ENCODE measurements at places on chromosomes 7 and 10.

DNA sequence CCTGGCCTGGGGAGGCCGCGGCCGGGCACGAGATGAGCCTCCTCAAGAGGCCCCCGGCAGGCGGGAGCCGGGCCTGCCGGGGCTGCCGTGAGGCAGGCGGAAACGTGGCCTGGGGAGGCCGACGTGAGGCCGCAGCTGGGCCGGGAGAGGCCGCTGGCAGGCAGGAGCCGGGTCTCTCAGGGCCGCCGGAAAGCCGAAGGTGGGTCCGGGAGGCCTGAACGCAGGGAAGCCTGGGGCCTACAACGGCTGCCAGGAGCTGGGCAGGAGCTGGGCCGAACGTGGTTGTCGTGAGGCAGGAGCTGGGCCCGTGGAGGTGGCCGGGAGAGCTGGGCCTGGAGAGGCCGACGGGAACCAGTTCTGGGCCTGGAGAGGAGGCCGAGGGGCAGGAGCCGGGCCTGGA, 171.9 kb downstream of the TPST1 start:
- no peak for DNase-seq

DNA sequence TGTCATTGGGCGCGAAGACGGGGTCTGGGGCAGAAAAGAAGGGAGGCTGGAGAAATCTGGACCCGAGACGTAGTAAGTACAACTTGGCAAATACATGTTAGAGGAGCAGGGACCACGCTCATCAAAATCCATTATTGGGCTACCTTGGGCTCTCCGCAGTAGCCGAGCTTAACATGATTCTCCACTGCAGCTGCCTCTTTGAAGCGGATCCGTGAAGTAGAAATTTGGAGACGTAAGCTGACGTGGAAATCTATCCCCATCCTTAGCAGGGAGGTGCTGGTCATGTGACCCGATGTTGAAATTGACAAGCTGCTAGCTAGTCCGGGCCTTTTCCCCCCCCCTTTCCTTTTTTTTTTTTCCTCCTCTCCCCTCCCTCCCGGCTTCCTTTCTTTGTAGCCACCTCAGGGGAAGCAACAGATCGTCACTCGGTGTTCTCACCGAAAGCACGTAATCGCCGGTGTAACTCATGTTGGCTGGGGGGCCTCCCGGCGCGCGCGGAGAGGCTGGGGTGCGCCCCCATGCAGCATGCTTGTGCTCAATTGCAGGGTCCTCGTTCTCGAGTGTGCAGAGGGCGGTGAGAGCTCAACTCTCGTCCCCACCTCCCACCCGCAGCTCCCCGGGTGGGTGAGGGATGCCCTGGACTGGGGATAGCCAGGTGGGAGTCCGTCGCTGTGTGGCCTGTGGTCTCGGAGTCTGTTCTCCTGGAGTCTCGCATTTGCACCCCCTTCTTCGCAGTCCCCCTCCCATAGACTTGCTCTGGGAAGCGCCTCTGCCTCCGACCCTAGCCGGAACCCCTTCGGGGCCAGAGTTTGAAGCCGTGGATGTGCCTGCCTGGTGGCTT, at the start of gene HOXA11:
TSS of gene HOXA11 (minus strand) at position 220 of the 841 bp plus-strand sequence. CDS start at position 132, 88 bp downstream.
- DNase-seq = peak; percentile 95

GRCh38 chr10:1465418-1465911, 271.9 kb downstream of the ADARB2 start:
- DNase-seq = no peak

DNA sequence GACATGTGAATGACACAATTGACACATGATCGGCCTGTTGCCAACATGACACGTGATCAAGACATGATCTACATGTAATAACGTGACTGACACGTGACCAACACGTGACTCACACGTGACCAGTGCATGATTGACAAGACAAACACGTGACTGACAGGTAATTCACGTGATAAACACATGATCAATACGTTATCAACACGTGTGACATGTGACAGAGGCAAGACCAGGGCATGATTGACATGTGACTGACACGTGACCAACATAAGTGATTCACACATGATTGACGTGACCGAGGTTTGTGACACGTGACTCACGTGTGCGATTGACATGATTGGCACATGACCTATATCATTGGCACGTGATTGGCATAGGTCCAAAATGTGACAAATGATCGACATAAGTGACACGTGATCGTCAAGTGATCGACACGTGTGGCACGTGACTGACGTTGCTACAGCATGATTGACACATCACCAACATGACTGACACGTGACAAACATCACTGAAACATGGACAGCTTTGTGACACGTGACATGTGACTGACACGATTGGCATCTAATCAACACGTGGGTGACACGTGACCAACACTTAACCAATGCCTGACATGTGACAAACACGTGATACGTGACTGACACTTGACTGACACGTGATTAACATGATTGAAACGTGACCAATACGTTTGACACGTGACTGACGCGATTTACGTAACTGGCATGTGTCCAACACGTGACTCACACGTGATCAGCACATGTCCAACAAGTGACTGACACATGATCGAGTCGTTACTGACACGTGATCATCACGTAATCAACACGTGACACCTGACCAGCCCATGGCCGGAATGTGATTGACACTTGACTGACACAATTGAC, 23.0 kb downstream of the CRPPA start:
- no peak for DNase-seq

DNA sequence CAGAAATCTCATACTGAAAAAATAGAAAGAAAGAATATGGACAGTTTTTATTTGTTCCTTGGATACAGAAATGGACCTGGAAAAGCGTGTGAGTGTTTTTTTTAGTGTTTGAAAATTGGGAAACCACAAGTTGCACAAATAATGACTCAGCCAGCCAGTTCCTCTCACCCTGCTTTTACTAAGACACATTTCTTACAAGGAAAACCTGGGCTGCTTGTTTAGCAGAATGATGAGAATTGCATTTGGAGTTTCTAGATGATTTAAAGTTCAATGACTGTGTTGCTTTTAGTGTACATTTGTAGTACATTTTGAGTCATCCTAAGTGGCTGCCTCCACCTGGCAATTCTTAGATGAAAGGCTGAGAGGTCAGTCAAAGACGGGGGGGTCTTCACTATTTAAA, 218.7 kb downstream of the ABCA13 start:
- peak; percentile 56 for DNase-seq

GRCh38 chr10:20892011-20892585, 5.0 kb downstream of the NEBL start:
- DNase-seq = no peak

DNA sequence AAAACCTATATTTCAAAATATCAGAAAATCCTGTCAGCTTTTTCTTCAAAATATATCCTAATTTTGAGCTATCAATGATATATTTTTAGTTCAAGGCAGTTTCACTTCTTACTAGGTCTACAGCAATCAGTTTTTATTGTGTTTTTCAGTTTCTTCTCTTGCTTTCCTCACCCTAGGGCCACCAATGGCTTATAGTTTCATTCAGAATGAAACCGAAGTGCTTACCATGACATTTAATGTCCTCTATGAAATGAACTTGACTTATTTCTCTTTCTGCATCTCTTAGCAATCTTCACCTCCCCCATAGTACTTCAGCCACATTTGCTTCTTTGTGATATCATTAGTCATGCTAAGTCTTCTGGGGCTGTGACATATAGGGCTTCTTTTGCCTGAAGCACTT, 100.3 kb downstream of the ARL5B start:
- no peak for DNase-seq

GRCh38 chr7:17402628-17403278, 104.3 kb downstream of the AHR start:
- no peak for DNase-seq

DNA sequence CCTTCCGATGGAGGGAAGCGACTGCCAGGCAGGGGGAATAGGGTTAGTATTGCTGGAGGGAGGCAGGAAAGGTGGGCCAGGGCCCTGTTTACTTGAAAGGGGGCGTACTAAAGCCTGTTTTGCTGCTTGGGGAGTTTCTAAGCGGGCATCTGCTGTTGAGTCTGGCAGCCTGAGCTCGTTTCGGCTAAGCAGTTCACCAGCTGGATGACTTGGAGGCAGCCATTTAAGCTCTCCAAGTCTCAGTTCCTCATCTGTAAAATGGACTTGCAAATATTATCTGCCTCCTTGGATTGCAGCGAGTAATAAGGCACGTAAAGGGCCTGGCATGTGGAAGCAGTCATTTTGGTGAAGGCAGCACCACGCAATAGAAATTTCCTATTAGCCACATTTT, 44.0 kb downstream of the LDB3 start:
- DNase-seq = no peak

- peak; percentile 2 for DNase-seq
These were observed 63.7 kb upstream of the ANTXRL start for GRCh38 chr10:46223064-46223480.

DNA sequence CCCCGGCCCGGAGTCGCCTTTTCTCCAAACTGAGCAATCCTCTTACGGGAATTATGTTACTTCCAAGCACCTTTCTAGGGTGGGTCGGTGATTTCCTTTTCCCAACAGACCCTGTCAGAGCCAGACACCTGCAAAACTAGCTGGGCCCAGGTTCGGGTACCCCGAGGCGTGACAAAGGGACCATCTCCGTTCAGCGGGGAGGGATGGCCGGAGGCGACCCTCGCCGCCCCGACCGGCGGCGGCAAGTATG, 445 bp downstream of the PPA1 start:
- DNase-seq = no peak

DNA sequence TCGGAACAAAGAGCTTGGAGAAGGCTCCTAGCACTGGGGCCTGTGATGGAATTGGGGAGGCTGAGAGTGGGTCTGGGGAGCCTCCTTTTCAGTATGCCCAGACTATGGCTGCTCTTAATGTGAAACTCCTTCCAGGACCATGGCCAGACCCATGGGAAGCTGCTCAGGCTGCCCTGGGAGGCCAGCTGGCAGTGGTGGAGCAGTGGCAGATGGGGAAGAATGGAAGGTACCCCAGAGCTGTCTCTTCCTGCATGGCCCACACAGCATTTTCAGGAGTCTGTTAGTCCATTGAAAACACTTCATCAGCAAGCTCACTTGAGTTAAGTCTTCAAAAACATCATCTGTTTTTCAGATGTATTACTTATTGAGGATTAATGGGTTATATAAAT, 18.5 kb downstream of the NACAD start:
- DNase-seq = no peak

DNA sequence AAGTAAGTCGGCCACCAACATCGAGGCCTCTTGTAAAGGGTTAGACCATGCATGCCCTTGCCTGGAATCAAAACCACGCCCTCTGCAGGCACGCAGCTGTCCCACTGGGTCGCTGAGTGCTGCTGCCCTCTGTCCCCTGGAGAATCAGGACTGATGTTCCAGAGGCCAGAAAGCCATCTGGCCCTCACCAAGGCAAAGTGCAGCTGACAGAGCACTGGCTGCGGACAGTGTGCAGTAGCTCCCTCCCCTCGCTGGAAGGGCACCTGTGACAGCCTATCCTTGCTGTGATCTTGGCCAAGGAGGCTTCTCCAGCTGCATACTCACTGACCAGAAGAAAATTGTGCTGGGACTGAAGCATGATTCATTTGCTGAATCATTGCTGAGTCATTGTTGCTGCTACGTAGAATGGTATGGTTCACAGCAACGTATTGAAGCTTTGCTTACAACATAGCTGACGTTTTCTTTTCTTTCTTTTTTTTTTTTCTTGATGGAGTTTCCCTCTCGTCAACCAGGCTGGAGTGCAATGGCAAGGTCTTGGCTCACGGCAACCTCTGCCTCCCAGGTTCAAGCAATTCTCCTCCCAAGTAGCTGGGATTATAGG, 30.4 kb downstream of the DDC start:
- peak; percentile 86 for DNase-seq

- DNase-seq = no peak
These were observed 16.0 kb upstream of the OLAH start for GRCh38 chr10:15027741-15028140.

GRCh38 chr10:110995301-110995700, 75.9 kb downstream of the SHOC2 start:
- DNase-seq = no peak

- DNase-seq = no peak
These were observed 38.3 kb upstream of the GALNTL5 start for GRCh38 chr7:151917791-151918509.

GRCh38 chr10:47067949-47068940, 157.0 kb downstream of the PTPN20 start:
- no peak for DNase-seq

DNA sequence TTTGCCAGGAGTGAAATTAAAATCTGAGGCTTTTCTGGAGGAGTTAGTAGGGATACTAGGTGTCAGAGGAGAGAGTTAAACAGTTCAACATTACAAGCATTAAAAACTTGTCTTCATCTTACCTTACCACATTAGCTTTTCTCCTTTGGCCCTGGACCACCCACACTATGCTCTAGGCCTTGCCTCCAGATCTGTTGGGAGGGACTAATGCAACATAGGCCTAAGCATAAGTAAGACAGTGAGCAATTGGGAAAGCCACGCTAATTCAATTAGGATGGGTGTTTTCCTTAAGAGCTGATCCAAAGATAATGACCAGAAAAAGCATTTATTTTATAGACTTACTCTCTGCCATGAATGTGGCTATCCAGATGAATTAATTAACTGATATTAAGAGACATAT, 158.9 kb downstream of the ELMO1 start:
- DNase-seq = no peak

- peak; percentile 59 for DNase-seq
These were observed 23.3 kb upstream of the SMARCD3 start for GRCh38 chr7:151271699-151272355.

GRCh38 chr10:116017405-116017804, 255.6 kb downstream of the GFRA1 start:
- DNase-seq = no peak

GRCh38 chr7:72123913-72124312, 288.2 kb downstream of the CALN1 start:
- DNase-seq = no peak

DNA sequence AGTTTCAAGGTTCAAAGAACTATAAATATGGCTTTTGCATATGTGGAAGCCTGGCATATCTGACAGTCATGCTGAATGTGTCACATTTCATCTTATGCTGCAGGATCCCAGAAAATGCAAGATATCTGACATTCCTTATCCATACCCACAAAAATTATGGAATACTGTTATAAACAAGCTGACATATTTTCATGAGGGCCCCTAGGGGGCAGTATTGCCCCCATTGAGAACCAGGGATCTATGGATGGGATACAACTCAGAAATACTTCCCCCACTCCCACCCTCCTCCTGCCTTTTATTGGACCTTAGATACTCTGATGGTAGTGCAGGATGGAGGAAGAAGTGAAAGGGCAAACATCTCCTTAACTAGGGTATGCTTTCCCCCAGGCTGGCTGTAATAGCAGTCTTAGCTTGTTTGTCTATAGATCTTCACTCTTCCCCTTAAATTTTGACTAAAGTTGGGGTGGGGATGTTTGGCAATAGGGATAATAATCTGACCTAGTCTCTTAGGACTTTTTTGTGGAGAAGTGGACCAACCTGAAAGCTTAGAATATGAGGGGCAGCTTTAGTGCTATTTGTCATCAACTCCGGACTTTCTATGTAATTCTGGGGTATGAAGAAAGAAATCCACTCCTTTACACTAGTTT, 3.5 kb upstream of the GNGT1 start:
- DNase-seq = peak; percentile 63

DNA sequence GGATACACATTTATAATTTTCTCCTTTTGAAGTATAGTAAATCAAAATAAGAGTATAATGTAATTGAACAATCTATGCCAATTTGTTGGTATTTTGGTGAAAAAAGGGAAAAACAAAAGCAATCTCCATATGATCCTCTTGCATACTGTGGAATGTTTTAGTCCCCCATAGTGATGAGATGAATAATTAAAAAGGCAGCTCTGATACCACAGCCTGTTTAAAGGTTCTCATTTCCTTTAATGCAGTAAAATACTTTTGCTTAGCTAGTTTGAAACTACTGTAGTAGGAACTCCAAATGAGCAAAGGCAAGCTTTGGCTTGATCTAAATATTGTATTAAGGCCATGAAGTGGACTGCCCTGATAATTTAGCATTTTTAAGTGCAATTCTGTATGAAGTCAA, 77.6 kb downstream of the VTI1A start:
- DNase-seq = peak; percentile 12

- DNase-seq = peak; percentile 15
These were observed 9.3 kb downstream of the ARL3 start for GRCh38 chr10:102704915-102705314.

Data from GM03348 (cell line).